ENCODE measurements at places on chromosomes 1 and 21.

DNA sequence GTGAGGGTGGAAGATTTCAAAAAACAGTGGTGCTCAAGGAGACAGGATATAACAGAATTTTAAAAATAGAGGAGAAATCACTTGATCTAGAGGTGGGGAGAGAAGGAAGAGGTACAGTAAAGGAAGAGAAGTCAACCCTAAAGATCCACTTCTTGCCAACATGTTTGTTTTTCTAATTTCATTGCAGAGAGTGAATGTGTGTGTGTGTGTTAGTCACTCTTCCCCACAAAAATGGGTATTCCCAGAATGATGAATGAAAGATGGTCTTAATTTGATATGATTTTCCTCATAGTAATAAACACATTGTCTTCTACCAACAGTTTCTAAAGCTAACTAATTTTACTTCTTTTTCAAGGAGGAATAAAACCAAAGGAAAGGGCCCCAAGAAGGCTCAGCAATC is 74.2 kb upstream of the NGF start:
- no peak for DNase-seq

DNA sequence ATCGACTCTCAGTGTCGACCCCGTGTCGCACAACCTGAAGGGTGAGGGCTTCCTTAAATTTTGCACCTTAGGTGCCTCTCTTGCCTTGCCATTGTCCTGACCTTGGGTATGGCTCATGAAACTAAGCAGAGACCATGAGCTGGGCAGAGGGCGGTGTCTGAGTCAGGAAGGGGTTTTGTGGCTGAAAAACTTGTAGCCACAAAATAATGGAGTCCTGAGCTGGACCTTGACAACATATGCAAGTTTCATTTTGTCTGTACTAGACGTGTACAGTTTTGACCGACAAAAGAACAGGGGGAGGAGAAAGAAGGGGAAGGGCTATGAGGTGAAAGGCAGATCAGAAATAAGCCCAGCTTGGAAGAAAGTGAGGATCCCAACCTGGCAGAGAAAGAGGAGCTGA is 8.3 kb upstream of the RUNX1 start:
- DNase-seq, result no peak

DNA sequence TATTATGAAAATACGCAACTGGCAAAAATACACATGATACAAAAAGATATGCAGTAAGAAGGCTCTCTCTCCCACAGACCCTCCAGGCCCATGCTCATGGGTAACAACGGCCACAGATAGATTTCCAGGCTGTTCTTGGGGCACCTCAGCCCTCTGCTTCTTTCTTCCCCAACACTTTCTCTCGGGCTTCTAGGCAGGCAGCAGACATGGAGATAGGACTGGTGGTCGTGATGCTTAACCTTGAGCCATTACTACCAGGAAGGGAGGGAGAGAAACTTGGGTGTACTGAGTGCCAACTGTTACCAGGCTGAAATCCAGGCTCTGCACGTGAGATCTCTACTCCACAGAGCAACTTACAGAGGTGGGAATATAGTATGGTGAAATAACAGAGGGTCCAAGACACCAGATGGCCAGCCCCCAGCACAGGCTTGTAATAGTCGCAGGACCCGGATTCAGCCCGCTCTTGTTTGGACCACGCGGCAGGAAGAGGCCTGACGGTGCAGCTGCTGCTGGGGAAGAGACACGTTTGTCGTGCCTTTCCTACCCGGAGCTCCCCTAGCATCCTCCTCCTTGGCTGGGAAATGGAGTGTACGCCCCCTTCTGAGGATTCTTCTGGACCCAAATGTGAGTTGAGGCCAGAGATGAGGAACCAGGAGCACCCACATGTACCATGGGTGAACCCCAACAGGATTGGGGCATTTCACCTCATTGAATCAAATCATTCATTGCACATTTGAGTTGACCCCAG is 441.1 kb upstream of the VAMP3 start:
- no peak for DNase-seq

- no peak for DNase-seq
Observed at GRCh38 chr1:32438136-32438535, 26.7 kb upstream of the ZBTB8B start.

GRCh38 chr1:198132060-198132781 is 24.6 kb upstream of the NEK7 start:
- no peak for DNase-seq

GRCh38 chr1:8873506-8874229 is 4.8 kb downstream of the ENO1 start:
- DNase-seq, result peak; percentile 89

DNA sequence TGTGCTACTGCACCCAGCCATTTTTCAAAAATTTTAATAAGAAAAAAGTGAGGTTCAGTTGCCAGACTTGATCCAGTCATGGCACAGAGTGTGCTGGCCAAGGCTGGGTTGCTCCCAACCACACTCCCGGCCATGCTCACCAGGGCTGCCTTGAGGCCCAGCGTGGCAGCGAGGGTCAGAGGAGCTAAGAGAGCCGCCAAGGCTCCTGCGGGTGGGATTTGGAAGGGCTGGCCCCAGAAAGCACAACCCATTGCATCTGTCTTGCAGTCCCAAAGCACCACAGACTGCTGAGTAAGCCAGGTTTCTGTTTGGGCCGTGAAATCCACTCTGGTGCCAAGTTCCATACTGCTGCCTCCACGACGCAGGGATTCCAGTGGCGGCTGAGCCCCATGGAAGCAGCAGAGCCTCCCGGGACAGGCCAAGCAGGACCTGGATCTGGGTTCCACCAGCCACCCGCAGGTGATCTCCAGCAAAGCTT is 22.6 kb downstream of the ZBTB17 start:
- DNase-seq, result no peak

DNA sequence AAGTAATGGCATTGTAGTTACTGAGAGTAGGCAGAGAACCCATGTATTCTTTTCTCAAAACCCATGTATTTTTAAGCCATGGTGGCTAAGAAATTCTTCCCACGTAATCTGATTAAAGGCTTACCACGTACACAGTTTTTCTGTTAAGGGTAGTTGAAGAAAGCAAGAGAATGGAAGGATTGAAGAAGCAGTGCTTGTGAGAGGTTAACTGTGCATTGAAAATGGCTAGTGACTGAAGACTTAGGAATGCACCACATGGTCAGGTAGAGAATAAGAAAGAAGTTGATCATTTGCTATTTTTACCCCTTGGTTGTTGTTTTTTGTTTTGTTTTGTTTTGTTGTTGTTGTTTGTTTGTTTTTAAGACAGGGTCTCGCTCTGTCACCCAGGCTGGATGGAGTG is 178.9 kb upstream of the SNX7 start:
- DNase-seq, result no peak

DNA sequence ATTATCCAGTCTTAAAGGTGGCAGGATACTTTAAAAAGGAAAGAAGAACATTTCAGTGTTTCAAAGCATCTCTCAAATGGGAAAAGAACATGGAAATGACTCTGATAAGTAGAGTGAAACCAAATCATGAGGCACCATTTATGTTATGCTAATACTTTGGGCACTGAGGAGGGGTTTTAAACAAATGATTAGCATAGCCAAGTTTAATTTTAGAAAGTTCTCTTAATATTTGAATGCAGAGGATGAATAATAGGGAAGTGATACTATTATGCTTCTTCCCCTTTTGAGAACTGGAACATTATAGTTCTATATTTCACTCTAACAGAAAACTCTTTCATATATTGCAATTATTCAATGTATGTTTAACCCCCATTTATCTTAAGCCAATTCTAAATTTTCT is 1181.9 kb upstream of the PRMT6 start:
- no peak for DNase-seq

DNA sequence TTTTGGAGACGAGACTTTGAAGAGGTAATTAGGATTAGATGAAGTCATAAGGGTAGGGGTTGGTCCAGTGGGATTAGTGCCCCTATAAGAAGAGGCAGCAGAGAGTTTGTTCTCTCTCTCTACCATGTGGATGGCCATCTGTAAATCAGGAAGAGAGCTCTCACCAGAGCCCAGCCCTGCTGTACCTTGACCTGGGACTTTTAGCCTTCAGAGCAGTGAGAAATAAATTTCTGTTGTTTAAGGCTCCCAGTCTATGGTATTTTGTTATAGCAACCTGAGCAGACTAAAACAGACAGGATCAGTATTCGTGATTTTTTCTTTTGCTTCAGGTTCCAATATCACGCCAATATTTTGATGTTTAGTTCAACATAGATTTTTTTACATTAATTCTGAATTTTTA is 30.0 kb downstream of the TBX15 start:
- DNase-seq, result no peak

DNA sequence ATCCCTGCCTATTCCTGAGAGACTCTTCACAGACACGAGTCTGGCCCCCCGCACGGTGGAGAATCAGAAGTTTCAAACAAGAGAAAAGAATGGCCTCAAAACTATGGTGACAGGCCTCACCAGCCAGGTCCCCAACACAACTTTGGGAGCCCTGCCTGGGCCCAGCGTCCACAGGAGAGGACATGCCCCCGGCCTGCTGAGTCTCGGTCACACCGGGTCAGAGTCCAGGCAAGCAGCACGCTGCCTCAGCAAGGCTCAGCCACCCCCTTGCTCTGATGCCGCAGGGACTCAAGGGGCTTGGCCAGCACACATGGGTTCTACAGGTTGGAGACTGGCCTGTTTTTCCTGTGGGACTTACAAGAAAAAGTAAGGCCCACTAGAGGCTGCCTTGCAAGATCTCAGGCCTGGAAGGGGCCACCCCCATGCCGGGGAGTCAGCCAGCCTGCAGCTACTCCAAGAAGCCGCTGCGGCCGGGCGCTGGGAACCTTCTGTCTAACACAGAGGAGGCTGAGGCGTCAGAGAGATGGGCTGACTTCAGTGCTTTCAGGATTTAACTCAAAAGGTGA is 116.8 kb downstream of the NPHP4 start:
- DNase-seq, result no peak

GRCh38 chr1:234069760-234070159 is 165.3 kb downstream of the SLC35F3 start:
- DNase-seq, result no peak

DNA sequence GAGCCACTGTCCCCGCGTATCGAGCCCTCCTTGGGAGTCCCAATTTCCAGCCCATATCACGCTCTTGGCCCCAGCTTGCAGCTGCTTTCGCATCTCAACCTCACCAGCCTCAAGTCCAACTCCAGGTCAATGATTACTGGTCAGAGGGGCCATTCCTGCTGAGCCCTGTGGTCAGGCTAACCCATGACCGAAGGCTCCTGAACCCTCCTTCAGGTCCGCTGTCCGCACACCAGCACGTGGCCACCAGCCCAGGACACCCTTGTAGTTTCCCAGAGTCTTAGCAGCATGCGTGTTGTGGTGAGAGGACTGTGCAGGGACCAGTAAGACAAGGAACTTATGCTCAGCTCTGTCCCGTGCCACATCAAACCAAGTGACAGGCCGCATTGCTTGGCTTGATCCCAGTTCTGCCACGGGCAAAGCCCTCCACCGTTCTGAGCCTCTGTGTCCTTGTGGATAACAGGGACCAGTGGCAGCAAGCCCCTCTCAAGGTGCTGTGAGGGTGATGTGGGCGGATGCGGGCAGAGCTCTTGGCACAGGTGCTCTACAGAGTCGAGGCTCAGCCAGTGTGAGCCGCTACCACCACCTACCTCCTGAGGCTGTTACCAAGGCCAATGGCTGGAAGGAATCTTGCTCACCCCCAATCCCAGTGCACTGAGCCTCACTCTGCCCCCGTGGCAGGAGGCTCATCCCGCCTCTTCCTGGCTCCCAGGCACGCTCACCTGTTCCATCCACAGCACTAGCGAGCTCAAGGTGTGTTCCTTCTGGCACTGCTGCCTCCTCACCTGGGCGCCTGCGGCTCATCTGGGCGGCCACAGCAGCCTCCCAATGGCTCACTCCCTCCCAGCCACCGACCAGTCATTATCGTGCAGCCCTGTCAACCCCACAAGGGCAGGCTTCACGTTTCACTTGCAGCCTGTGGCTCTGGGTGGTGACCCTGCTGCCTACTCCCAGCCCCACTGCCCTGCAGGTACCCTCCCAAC is 20.4 kb downstream of the KRTAP10-1 start:
- no peak for DNase-seq

DNA sequence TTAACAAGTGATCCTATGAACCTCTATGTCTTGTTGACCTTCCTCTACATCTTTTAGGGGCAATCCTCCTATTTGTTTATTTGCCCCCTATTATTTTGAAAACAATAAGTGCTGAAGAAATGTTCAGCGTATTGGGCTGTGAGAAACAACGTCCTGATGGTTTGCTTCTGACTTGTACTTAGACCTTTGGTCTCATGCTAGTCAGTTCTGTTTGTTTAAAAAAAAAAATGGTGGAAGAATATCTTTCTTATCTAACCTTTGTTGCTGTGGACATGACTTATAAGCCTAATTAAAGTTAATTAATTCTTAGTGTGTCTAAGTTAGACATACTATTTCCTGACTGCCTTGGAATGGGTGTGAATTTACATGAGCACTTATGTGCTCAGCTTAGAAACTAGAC is 20.7 kb downstream of the ATP1A1 start:
- DNase-seq, result no peak

- DNase-seq, result no peak
Observed at GRCh38 chr1:227429447-227430359, 111.4 kb upstream of the CDC42BPA start.

- no peak for DNase-seq
Observed at GRCh38 chr1:10398278-10398733, 558 bp upstream of the PGD start.

DNA sequence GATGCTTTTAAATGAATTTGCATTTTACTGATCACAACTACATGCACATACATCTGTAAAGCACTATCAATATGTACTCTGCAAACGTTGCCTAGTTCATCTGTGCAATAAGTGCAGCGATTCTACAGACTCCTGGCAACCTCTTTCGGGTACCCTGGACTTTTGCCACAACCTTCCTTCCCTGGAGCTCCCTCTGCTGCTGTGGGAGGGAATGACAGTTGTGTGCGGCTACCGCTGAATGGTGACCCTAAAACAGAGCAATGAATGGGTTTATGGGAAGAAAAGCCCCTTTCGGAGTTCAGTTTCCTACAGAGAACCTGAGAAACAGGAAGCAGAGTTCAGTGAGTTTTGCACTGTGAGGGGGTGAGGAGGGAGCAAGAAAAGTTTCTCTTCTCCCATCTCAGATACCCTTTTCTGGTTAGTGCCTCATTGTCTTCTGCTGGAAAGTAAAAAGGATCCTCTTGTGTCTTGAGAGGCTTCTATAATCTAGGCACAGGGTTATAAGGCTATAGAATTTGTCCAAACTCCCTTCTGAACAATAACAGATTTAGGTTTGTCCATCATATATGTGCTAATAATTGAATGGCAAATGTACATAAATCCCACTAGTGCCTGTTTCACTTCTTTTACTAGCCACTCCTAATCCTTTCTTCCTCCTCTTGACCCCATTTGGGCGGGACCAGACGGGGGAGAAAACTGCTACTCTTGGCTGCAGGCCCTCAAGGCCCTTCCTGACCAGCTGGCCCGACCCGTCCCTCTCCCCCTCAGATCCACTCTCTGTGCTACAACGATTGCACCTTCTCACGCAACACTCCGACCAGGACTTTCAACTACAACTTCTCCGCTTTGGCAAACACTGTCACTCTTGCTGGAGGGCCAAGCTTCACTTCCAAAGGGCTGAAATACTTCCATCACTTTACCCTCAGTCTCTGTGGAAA is 19.8 kb upstream of the SARS1 start:
- DNase-seq, result peak; percentile 51

GRCh38 chr1:11114966-11115365 is 15.3 kb upstream of the EXOSC10 start:
- no peak for DNase-seq

- no peak for DNase-seq
Observed at GRCh38 chr1:180720753-180721152, 88.9 kb downstream of the XPR1 start.

- no peak for DNase-seq
Observed at GRCh38 chr1:200346700-200347099, 63.1 kb downstream of the ZNF281 start.

GRCh38 chr1:6082430-6082971 is 36.8 kb downstream of the KCNAB2 start:
- DNase-seq, result no peak

Data from CD4-positive, alpha-beta T cell treated with Interleukin-2 at 100 ng/mL for 4 hours (primary cell).